ENCODE measurements at places on chromosomes 1 and 21. TPM values are rescaled to one million over a fixed set of nuclear protein-coding genes. Genes with fewer than 3 reads are reported as not detected.
A peak's percentile ranks its signal among the peaks of the same experiment; 100 is the strongest.

DNA sequence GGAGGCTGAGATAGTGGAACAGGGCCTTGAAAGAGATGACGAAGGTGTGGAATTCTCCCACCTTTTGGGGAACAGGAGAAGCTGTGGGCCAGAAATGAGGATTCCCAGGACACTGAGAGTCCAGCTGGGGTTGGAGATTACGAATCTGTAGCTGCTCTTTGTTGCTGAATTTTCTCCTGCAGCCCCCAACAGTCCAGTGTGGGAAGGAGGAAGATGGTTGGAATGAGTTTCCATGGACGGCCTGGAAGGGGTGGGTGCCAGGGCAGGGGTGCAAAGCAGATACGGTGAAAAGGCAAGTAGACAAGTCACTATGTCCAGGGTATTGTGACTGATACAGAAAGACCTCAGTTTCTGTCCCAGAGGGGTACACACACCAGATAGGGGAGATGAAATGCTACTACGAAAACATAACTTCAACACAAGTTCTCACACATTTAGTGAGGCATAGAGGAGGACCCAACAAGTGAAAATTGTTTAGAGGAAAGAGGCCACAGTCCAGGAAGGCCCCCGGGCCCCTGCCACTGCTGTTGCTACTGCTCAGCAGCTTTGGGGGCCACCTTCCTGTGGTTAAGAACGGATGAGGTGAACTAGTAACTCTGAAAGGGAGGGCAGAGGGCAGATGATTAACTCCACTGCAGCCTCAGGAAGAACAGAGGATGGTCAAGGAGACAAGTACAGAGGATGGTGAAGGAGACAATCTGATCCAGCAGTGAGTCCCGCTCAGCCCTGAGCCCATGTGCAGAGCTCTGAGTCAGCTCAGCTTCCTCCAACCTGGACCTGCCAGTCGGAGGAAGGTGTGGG, 7.3 kb downstream of the CD244 start:
- H3K4me1 ChIP-seq: no peaks in the 10 kb centered on the region
- no peak overlapping the region for H3K27ac ChIP-seq
- DNase-seq: no peak
- H3K27me3 ChIP-seq: no peaks in the 10 kb centered on the region
- no peaks in the 10 kb centered on the region for H3K36me3 ChIP-seq

GRCh38 chr1:51952638-51953037, 37.9 kb downstream of the RAB3B start:
- H3K27me3 ChIP-seq: no peaks in the 10 kb centered on the region
- H3K4me1 ChIP-seq: no peaks in the 10 kb centered on the region
- no peak overlapping the region for H3K4me3 ChIP-seq
- no peak overlapping the region for H3K27ac ChIP-seq
- H3K36me3 ChIP-seq: no peaks in the 10 kb centered on the region

- no peak for DNase-seq
- no peak overlapping the region for H3K27ac ChIP-seq
- H3K4me1 ChIP-seq: no peaks in the 10 kb centered on the region
- H3K27me3 ChIP-seq: no peaks in the 10 kb centered on the region
Measured at GRCh38 chr1:154446292-154446691, 41.1 kb downstream of the IL6R start.

DNA sequence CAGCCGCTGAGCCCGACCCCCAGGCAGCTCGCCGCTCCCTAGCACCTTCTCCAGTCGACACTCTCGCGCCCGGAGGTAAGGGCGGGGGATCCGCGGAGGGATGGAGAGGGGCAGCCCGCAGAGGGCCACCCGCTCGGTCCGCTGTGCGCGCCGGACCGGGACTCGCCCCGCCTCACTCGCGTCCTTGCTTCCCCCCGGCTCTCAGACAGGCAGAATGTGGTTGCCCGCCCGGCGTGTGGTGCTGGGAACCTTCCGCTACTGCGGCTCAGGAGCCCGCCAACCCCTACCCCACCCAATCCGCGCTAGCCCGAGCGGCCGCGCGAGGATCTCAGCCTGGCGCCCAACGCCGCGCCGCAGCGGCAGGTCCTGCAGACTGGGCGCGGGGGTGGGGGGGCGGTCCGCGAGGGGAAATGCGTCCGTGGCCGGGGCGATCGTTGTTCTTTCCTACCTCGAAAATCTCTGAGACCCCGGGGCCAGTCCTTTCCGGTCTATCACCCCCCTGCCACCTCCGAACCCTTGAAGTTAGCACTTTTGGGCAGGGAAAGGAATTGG, 404 bp downstream of the LRRC8C start:
- H3K4me3 ChIP-seq: peak overlapping the region; percentile 98
- H3K36me3 ChIP-seq: no peaks in the 10 kb centered on the region
- H3K27ac ChIP-seq: peak overlapping the region; percentile 89
- no peaks in the 10 kb centered on the region for H3K4me1 ChIP-seq
- H3K27me3 ChIP-seq: no peaks in the 10 kb centered on the region
- peak; percentile 12 for DNase-seq

C1QTNF12 gene
- not detected for total RNA-seq

LENEP gene
- not detected for total RNA-seq

GRCh38 chr1:58983633-58984245, 199.9 kb upstream of the JUN start:
- no peaks in the 10 kb centered on the region for H3K27me3 ChIP-seq
- no peak for DNase-seq
- peaks cover 8% of the 10 kb centered on the region for H3K4me1 ChIP-seq

- H3K27me3 ChIP-seq: no peaks in the 10 kb centered on the region
- no peak overlapping the region for H3K27ac ChIP-seq
- no peaks in the 10 kb centered on the region for H3K4me1 ChIP-seq
- DNase-seq: no peak
- H3K4me3 ChIP-seq: no peak overlapping the region
- no peaks in the 10 kb centered on the region for H3K36me3 ChIP-seq
Measured at GRCh38 chr1:221162939-221163338, 283.7 kb downstream of the HLX start.

- H3K36me3 ChIP-seq: no peaks in the 10 kb centered on the region
- H3K27ac ChIP-seq: no peak overlapping the region
- no peaks in the 10 kb centered on the region for H3K27me3 ChIP-seq
Measured at GRCh38 chr1:7418442-7419080, 352.5 kb upstream of the VAMP3 start.

GRCh38 chr1:87167848-87168525, 160.7 kb upstream of the LMO4 start:
- DNase-seq: no peak
- H3K36me3 ChIP-seq: no peaks in the 10 kb centered on the region
- H3K27me3 ChIP-seq: no peaks in the 10 kb centered on the region

EXO1 gene
- not detected for total RNA-seq

DNA sequence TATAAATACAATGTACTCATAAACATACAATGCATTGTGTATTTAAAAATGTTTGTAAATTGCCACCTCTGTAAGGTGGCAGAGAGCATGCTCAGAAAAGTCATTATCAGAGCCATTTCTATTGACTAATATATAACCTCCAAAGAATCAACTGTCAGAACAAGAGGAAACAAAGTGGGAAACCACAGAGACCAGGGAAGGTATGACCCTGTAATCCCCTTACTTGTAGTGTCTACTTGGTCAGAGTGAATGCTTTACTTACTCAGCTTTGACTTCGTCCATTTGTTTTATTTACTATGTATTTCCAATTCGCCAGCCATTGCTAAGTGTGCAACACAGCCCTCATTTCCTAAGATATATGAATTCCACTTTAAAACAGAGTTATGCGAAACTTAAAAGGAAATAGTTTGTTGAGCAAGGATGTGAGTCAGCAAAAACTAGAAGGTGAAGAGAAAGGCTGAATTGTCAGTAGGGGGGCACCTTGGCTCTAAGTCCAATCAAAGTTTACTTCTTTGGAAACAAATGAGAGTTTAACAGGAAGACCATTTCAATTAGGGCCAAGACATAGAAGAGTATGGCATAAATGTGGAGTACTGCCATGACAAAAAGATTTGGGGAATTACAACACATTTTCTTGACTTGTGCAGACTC, 671.7 kb upstream of the PTBP2 start:
- no peaks in the 10 kb centered on the region for H3K27me3 ChIP-seq
- no peaks in the 10 kb centered on the region for H3K4me1 ChIP-seq
- H3K27ac ChIP-seq: no peak overlapping the region
- H3K36me3 ChIP-seq: no peaks in the 10 kb centered on the region
- H3K4me3 ChIP-seq: no peak overlapping the region

DNA sequence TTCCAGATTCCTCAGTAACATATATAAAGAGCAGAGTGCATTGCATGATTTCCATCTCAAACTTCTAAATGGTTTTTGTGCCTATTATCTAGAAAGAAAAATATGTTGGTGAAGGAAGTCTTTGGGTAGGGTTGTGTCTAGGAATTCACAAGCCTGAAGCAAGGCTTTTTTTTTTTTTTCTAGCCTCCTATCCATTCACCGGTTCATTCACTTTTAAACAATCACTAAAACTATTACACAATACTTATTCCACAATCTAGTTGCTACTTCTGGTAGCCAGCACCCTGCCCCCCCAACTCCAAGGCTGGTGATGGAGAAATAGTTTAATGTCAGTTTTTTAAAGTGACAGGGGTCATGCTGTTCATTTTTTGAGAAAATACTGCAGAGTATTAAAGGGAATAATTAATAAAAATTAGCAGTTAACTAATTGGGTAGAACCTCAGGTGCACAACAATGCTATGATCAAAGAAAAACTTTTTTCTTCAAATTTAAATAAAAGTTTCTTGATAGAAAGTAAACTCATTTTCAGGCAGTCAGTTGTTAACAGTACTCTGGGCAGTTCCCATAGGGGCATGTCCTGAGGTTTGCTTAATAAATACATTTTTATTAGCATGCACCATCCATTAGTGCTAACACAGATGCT, 10.9 kb downstream of the IRF2BP2 start:
- H3K27me3 ChIP-seq: no peaks in the 10 kb centered on the region
- no peaks in the 10 kb centered on the region for H3K36me3 ChIP-seq
- no peak for DNase-seq
- H3K4me3 ChIP-seq: peak overlapping the region; percentile 49

SERPINC1 gene
- 3.7 TPM for total RNA-seq

MAP3K7CL gene
- 6.9 TPM for total RNA-seq

- no peaks in the 10 kb centered on the region for H3K4me1 ChIP-seq
- no peak overlapping the region for H3K4me3 ChIP-seq
- no peaks in the 10 kb centered on the region for H3K36me3 ChIP-seq
- no peaks in the 10 kb centered on the region for H3K27me3 ChIP-seq
Measured at GRCh38 chr1:78277253-78277652, 213.5 kb upstream of the PTGFR start.

DNA sequence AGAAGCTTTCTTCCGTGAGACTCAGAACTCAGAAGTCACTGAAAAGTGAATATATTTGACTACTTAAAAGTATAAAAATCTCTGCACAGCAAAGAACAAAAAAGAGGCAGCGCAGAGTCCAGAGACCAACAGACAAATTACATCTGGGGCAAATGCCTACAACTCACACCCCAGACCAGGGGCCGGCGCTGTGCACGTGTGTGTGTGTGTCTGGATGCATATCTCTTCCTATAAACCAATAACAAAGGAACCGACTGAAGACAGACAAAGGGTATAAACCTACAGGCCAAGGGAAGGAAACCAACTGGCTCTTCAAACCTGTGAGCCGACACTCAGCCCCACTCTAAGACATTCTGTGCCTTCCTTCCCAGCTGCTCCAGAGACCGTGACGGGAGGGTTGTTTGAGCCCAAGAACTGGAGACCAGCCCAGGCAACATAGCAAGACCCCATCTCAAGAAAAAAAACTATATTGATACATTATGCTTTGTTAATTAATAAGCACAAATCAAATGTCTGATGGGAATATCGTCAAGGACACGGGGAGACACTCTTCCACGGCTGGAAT, 18.8 kb downstream of the WNT9A start:
- no peak overlapping the region for H3K4me3 ChIP-seq
- no peak overlapping the region for H3K27ac ChIP-seq
- no peaks in the 10 kb centered on the region for H3K27me3 ChIP-seq
- no peak for DNase-seq

AK4 gene
- total RNA-seq: 29.5 TPM

GRCh38 chr1:3051270-3052268, 17.4 kb upstream of the PRDM16 start:
- no peak overlapping the region for H3K4me3 ChIP-seq
- no peak for DNase-seq
- H3K27ac ChIP-seq: no peak overlapping the region
- H3K36me3 ChIP-seq: peaks cover 3% of the 10 kb centered on the region
- no peaks in the 10 kb centered on the region for H3K27me3 ChIP-seq
- H3K4me1 ChIP-seq: no peaks in the 10 kb centered on the region

DNA sequence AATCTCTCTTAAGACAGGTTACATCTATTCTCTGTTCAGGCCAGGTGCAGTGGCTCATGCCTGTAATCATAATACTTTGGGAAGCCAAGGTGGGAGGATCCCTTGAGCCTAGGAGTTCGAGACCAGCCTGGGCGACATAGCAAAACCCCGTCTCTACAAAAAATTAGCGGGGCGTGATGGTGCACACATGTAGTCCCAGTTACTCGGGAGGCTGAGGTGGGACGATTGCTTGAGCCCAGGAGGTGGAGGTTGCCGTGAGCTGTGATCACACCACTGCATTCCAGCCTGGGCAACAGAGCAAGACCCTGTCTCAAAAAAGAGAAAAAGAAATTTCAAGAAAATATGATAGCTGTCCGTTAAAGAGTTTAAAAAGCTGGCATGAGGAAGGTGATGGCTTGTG, 43.0 kb downstream of the UBE4B start:
- peaks cover 14% of the 10 kb centered on the region for H3K4me1 ChIP-seq
- H3K36me3 ChIP-seq: no peaks in the 10 kb centered on the region
- no peak overlapping the region for H3K4me3 ChIP-seq
